ENCODE measurements at places on chromosomes 2 and 18.

DNA sequence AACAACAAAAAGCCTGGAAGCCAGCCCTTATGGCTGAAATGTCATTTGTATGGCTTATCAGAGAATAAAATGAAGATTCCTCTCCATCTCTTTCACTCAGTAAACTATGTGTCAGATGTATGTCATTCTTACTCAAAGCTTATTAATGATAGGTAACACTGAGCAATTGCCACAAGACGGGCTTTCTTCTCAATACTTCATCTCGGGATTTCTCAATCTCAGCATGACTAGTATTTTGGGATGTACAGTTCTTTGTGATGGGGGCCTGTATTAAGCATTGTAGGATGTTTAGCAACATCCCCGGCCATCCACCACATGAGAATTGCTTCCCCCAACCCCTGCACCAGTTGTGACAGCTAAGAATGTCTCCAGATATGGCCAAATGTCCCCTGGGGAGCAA lies 80.2 kb downstream of the MREG start:
- no peak for DNase-seq

DNA sequence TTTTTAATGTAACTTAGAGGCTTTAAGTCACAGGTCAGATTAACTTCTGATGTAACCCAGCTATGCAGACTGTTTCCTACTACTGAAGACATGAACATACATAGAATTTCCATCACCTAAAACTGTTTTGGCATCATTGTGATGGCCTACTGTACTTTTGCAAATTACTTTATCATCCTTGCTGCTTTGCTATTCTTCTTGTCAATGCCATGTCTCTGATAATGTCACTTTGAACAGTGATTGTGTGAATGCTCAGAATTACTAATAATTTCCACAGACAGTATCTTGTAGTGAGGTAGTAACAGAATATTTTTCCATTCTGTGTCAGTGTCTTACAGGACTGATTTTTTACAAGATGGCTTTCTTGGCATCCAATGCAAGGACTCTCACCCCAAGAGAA lies 663.5 kb downstream of the DPP10 start:
- no peak for DNase-seq

DNA sequence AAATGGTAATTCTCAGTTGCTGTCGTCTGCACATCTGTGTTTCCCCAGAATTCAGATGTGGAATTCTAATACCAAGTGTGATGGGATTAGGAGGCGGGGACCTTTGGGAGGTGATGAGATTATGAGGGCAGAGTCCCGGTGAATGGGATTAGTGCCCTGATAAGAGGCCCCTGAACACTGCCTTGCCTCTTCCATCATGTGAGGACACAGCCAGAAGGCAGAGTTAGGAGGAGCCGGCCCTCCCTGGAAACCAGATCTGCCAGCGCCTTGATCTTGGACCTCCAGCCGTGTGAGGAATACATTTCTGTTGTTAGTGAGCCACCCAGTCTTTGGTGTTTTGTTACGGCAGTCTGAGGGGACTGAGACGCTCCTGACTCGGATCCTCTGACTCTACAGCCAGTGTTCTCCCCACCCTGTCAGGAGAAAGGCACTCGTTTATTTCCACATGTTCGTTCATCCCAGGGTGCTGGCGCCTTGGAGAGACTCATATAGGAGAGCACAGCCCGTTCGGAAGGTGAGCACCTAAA lies 395.0 kb downstream of the ZNF516 start:
- no peak for DNase-seq

DNA sequence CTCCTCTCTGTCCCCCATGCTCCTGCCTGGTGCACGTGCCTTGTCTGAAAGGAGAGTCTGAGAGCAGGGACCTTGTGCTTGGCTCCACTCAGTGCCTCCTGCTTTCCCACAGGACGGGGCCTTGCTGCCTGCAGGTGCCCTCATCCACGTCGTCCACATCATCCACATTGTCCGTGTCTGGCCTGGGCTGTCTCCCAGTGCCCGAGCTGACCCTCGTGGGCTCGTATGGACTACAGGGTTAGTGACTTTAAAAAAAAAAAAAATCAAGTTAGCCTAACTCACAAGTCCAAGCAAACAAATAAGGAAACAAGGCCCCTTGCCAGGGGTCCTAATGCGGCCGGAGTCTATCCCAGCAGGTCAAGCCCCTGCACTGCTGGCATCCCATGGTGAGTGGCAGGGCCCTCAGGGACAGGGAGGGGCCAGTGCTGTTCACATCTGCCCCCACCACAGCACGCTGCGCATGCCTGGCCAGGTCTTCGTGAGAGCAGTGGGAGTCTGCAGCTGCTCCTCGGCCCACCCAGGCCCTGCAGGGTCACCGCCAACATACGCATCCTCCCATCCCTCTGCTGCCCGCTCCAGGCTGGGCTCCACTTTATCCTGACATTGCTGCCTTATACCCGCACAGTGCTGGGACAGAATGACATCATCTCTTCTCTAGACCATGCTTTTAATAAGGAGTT lies 232.6 kb downstream of the NDUFA10 start:
- no peak for DNase-seq

GRCh38 chr2:178066890-178067669 lies 5.5 kb downstream of the PDE11A start:
- no peak for DNase-seq

GRCh38 chr18:51150113-51150700 lies 47.3 kb downstream of the MEX3C start:
- no peak for DNase-seq

Measured in amniotic stem cell (primary cell).